Activated gamma-delta T cell treated with anti-CD3 and anti-CD28 coated beads, Interleukin-2, amount 50 U/mL, for 16 hours (primary cell): ENCODE measurements at places on chromosomes 16 and 17.

GRCh38 chr17:60354223-60354622 is 37.7 kb downstream of the USP32 start:
- DNase-seq: no peak

GRCh38 chr17:385178-385835 is 32.7 kb upstream of the RPH3AL start:
- DNase-seq: no peak

DNA sequence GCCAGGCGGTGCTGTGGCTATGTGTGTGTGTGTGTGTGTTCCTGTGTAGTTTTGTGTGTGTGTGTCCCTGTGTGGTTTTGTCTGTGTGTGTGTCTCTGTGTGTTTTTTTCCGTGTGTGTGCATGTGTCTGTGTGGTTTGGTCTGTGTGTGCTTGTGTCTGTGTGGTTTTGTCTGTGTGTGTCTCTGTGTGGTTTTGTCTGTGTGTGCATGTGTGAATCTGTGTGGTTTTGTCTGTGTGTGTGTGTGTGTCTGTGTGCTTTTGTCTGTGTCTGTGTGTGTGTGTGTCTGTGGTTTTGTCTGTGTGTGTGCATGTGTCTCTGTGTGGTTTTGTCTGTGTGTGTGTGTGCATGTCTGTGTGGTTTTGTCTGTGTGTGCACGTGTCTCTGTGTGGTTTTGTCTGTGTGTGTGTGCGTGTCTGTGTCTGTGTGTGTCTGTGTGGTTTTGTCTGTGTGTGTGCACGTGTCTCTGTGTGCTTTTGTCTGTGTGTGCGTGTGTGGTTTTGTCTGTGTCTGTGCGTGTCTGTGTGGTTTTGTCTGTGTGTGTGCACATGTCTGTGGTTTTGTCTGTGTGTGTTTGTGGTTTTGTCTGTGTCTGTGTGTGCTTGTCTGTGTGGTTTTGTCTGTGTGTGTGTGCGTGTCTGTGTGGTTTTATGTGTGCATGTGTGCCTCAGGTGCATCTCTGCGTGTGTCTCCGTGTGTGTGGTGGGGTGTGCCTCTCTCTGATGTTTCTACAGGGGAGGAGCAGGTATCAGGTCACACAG is 62.3 kb downstream of the ZDHHC7 start:
- DNase-seq: no peak

DNA sequence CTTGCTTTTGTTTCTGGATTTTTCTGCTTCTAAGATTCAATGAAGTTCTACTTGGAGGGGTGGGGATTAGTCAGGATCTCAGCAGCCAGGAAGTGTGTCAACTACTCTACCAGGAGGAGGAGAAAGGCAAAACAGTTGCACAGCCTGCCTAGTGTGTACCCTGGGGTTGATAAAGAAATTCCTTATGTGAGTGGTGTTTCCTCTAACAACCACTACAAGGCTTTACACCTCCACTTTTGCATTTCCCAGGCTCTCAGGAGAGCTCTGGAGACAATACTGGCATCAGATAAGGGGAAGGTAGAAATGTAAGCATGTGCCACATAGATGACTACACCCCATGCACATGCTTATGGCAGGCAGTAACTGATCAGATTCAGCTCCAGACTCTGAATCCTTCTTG is 174.6 kb downstream of the TOX3 start:
- DNase-seq: no peak

GRCh38 chr16:72561-73548 is at the start of gene RHBDF1:
Gene RHBDF1, minus strand, starts transcription at chr16:72631. Its CDS starts 7,616 bp downstream, at chr16:65015.
- DNase-seq: no peak

DNA sequence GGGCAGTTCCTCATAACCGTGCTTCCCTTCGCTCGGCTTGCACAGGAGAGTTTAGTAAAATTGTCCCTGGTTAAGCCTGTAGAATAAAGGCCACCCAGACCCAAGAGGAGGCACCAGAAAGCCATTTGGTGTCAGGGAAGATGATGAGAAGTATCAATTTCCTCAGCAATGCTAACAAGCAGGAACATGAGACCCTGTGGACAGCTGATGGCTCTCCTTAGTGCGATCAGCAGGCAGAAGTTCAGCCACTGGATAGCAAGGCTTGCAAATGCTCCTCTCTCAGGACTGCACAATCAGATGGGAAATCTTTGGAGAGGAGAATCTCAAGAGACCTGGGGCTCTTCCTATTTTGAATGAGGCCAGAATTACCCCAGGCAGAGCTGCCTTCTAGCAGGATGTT is 261.1 kb upstream of the DYNLRB2 start:
- DNase-seq: no peak

DNA sequence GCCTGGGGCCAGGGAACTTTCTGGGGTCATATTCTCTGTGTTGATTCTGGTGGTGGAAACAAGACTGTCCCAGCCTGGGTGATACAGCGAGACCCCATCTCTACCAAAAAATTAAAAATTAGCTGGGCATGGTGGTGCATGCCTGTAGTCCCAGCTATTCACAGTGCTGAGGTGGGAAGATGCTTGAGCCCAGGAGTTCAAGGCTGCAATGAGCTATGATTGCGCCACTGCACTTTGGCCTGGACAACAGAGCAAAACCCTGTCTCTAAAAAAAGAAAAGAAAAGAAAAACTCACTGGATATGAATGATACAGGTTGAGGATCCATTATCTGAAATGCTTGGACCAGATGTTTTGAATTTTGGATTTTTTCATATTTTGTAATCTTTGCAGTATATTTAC is 13.6 kb downstream of the SCGB1C2 start:
- no peak for DNase-seq

GRCh38 chr17:67157732-67158639 is 87.0 kb downstream of the HELZ start:
- no peak for DNase-seq

DNA sequence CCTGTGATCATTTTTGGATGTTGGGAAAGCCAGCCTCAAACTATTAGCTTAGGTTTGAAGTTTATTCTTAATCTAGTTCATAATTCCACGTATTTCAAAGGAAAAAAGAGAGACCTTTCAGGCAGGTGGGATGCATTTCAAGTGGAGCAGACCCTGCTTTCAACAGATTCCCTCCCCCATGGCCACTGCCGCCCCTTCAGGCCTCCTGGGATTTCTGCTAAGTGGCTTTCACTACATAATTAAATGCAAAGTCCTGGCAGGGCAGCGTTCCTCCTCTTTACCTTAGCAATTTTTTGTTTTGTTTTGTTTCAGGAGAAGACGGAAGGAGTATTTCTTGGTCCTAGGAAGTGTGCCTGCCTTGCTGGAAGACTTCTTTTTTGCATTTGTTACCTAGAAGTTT is 36.6 kb downstream of the MAF start:
- DNase-seq: no peak

- DNase-seq: no peak
Observed at GRCh38 chr16:85211271-85211801, 99.1 kb upstream of the CIBAR2 start.

GRCh38 chr16:86288716-86289294 is 221.5 kb upstream of the FOXF1 start:
- no peak for DNase-seq

DNA sequence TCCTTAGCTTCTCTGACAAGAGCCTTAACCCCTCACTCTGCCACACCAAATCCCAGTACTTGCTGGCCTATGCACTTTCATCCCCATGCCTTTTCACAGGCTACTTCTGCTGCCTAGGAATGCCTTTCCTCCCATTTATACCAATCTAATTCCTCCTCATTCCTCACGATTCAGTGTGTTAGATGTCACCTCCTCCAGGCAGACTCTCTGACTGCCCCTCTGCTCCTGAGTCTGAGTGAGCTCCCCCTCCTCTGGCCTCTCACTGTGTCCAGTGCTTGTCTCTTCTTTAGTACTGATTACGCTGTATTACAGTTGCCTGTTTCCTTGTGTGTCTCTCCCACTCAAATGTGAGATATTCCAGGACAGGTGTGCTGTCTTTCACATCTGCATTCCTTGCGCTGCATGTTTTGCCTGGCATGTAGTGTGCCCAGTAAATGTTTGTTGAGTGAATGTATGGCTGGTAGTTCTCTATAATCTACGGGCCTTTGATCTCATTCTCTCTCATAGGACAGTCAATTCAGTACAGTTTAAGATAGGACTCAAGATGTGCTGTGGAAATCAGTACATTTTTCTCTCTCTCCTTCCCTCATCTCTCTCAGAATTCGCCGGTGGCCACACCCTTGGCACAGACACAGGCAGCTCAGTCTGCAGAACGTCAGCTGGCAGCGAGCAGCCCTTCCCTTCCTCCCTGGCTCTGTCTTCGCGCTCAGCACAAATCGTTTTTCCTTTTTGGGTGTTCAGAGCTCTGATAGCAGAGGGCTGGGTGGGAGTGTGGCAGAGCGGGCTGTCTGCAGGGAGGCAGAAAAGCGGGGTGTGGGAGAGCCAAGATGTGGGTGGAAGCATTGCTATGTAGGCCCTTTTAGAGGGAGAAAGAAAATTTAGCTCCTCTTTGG is 18.5 kb downstream of the ARL4D start:
- no peak for DNase-seq

DNA sequence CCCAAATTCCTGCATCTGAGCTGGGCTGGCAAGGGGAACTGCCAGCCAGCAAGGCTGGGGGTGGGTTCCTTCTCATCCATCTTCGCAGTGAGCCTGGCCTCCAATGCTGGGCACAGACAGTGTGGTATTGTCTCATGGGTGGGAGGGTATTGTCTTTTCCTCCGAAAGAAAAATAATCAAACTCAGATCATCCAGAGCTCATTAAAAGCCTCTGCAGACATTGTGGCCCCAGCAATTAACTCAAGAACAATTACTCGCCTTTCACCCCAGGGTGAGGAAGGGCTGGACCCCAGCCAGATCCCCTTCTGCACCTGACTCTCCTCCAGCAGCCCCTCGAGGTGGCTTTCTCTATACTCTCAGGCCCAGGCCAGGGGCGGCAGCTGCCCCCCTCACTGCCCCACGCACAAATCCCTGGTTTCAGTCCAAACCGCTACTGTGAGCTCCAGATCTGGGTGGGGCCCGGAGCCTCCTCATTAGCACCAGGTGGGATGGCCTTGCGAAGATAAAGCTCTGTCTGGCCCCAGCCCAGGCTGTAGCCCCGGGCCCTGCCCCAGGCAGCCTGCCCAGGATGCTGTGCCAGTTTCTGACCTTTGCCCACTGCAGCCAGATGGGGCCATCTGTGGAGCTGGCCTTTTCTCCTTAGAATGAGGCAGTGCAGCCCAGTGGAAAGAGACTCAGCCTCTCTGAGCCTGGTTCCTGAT is 2.3 kb upstream of the KRT15 start:
- DNase-seq: no peak
